GM23248 (cell line): ENCODE measurements at places on chromosomes 4 and X. TPM values are rescaled to one million over a fixed set of nuclear protein-coding genes. Genes with fewer than 3 reads are reported as not detected.

GRCh38 chr4:182219411-182220056 is 23.7 kb upstream of the TENM3 start:
- no peaks in the 10 kb centered on the region for H3K4me1 ChIP-seq
- no peak for DNase-seq
- H3K4me3 ChIP-seq, result no peak overlapping the region
- no peaks in the 10 kb centered on the region for H3K27me3 ChIP-seq
- H3K27ac ChIP-seq, result no peak overlapping the region

DNA sequence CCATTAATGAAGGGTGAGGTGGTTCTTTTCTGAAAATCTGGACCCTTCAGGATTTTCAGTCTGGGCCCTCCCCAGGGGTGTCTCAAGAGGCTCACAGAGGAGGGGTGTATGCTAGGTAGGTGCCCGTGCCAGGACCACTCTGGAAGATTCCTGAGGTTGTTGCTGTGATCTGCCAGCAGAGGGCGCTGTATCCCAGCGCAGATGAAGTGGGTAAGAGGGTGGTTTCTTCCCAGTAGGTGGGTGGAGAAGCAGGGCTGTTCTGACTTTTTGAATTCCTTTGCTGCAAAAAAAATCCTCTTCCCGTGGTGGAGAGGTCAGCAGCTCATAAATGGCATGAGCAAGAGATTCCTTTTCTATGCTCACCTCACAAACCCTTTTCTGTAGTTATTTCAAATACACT is 51.1 kb downstream of the SCML1 start:
- no peaks in the 10 kb centered on the region for H3K36me3 ChIP-seq
- no peak overlapping the region for H3K4me3 ChIP-seq
- no peak overlapping the region for H3K27ac ChIP-seq
- no peaks in the 10 kb centered on the region for H3K27me3 ChIP-seq
- no peaks in the 10 kb centered on the region for H3K4me1 ChIP-seq

- H3K36me3 ChIP-seq, result peaks cover 11% of the 10 kb centered on the region
- H3K27me3 ChIP-seq, result no peaks in the 10 kb centered on the region
- H3K4me3 ChIP-seq, result no peak overlapping the region
Observed at GRCh38 chr4:16158504-16158852, 67.8 kb downstream of the TAPT1 start.

Gene TEX13D
- not detected in 2 replicates for total RNA-seq

Gene AREG
- 0.97 TPM in 1 of 2 replicates, not detected in the other for total RNA-seq

- peak overlapping the region; percentile 99 for H3K27ac ChIP-seq
- H3K4me3 ChIP-seq, result no peak overlapping the region; the same call in 1 of the 2 replicates
- no peaks in the 10 kb centered on the region for H3K27me3 ChIP-seq
Observed at GRCh38 chrX:24153796-24154189, 4.3 kb downstream of the ZFX start.

Gene SMIM10L2A
- not detected in 2 replicates for total RNA-seq

Gene CPLX1
- total RNA-seq, result not detected in 2 replicates

Gene HDAC8
- 19.2 and 20.0 TPM in 2 replicates for total RNA-seq

DNA sequence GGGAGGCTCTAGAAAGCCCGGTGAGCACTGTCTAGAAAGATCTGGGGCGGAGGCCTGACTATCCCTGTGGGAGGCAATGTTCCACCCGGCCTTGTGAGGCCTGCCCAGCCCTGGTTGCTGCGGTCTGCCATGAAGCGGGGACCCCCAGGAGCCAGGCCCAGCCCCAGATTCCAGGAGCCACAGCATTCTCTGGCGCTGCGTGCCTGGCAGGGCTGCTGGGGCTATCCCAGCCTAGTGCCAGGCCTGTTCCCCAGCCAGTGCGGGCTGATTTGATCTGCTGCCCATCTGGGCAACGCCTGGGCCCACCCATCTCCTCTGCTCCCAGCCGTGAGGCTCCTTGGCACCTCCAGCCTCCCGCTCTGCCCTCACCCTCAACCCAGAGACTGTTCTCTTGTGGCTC is 19.6 kb downstream of the ATP2B3 start:
- H3K27me3 ChIP-seq, result no peaks in the 10 kb centered on the region
- DNase-seq, result no peak

DNA sequence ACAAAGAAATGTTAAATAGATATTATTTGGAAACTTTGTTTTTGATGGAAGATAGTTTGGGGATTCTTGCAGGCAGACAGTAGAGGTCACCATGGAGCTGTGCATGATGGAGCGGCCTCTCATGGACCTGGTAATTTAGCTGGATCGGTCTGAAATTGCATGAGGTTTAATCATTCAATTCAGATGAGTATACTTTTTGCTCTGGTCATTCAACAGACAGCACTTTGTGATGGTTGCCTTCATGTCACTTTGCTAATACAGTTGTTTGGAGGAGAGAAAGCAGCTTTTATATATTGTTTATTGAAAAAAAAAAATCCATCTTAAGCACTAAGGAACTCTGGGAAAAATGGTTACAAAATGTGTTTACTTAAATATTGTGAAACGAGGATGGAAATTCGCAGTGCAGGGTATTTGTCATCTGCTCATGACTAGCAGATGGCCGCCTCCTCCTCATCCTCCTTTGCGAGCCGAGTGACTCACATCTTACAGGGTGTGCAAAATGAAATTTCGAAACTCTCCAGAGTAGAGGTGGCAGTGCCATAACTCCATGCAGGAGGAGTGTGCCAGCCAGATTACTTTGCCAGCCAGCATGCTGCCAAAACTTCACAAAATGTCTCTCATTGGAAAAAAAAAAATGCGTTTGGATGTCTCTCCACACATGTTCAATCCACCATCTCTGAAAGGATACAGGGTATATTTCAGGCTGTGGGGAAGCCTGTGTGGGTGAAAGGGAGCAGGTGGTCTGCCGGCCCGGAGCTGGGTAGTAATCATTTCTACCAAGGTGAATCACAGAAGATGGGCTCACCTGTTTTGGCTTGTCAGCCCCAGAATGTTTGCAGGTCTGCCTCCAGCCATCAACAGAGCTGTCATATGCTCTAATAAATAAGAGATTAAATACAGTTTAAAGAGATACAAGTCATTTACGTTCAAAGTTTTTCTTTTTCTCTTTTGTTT is 314.9 kb upstream of the DIPK2B start:
- peak overlapping the region; percentile 83 for H3K27ac ChIP-seq
- DNase-seq, result peak; percentile 94
- H3K4me3 ChIP-seq, result no peak overlapping the region
- H3K36me3 ChIP-seq, result no peaks in the 10 kb centered on the region
- H3K4me1 ChIP-seq, result peaks cover 44% of the 10 kb centered on the region
- H3K27me3 ChIP-seq, result no peaks in the 10 kb centered on the region

DNA sequence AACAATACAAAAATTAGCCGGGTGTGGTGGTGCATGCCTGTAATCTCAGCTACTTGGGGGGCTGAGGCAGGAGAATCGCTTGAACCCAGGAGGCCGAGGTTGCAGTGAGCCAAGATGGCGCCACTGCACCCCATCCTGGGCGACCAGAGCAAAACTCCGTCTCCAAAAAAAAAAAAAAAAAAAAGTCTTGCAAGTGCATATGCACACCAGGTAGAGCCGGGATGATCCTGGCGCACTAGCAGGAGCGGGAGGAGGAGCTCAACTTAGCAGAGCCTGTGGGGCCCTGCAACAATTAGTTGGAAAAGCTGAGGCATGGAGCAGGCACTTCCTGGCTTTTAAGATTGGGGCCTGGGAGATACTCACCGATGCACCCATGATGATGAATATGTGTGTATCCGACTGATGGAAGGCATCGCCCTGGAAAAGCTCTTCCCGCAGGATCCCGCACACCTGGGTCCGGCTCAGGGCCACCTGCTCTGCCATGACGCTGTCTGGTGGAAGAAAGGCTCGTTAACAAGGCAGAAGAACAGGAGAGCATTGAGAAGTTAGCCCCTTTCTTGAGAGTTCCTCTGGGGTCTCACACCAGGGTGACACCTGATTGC is 872 bp downstream of the G6PD start:
- H3K4me3 ChIP-seq, result peak overlapping the region; percentile 98
- H3K27me3 ChIP-seq, result no peaks in the 10 kb centered on the region
- peaks cover 22% of the 10 kb centered on the region for H3K4me1 ChIP-seq
- DNase-seq, result no peak

- H3K36me3 ChIP-seq, result no peaks in the 10 kb centered on the region
- H3K4me1 ChIP-seq, result no peaks in the 10 kb centered on the region
- H3K4me3 ChIP-seq, result no peak overlapping the region
Observed at GRCh38 chr4:15938182-15938581, 358 bp downstream of the FGFBP1 start.

Gene HSD17B13
- total RNA-seq, result not detected in 2 replicates

DNA sequence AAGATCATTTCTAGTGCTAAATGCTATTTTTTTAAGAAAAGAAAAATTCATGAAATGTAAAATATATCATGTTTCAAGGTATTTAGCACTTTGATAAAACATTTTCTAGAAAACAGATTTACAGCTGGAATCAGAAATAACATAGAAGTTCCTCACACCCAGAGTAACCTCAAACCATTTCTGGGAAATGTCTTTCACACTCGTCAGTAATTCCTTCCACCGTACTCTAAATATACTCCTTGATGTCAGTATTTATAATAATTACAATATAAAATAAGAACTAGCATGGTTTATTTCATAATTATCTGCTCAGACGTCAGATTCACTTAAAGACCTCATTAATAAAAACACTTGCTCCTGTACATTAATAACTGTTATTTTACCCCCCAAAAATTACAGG is 103.9 kb downstream of the ADGRA3 start:
- no peak overlapping the region for H3K27ac ChIP-seq
- DNase-seq, result no peak
- H3K4me3 ChIP-seq, result no peak overlapping the region
- H3K4me1 ChIP-seq, result no peaks in the 10 kb centered on the region
- H3K27me3 ChIP-seq, result no peaks in the 10 kb centered on the region
- H3K36me3 ChIP-seq, result no peaks in the 10 kb centered on the region

GRCh38 chr4:173121076-173121561 is 47.5 kb upstream of the GALNT7 start:
- DNase-seq, result peak; percentile 20
- H3K27ac ChIP-seq, result no peak overlapping the region
- no peaks in the 10 kb centered on the region; the same call in 1 of the 2 replicates for H3K27me3 ChIP-seq
- peaks cover 7% of the 10 kb centered on the region; the same call in 1 of the 2 replicates for H3K4me1 ChIP-seq

DNA sequence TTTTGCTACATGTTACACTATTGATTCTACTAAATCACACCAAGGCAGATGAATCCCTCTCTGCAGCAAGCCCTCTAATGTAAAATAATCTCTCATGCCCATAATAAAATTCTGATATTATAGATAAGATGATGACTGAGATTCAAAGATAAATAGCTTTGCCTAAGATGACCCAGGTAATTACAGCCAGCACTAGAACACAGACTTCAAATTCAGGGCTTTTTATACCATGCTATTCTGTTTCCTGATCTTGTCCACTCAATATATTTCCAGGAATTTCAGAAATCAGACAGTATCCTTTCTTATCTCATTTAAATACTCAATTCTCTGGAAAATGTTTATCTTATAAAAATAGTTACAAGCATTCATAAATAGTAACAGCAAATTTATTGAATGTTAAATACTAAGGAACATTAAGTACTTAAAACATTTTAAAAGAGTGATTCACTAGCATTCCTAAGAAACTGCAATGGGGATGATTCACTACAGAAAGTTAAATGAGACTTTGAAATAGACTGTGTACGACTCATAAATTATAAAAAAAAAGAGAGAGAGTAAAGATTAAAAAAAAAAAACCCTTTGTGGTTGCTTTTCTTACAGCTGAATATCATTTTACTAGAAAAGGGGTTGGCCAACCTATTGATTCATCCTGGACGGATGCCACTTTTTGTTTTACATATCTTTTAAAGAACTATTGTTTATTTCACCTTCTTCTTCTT is 45.8 kb upstream of the IL21 start:
- H3K36me3 ChIP-seq, result no peaks in the 10 kb centered on the region
- peaks cover 67% of the 10 kb centered on the region for H3K4me1 ChIP-seq
- H3K4me3 ChIP-seq, result peak overlapping the region; percentile 4; the same call in 1 of the 2 replicates
- H3K27me3 ChIP-seq, result no peaks in the 10 kb centered on the region
- DNase-seq, result peak; percentile 91
- peak overlapping the region; percentile 87 for H3K27ac ChIP-seq

Gene TXK
- total RNA-seq, result not detected in 2 replicates

DNA sequence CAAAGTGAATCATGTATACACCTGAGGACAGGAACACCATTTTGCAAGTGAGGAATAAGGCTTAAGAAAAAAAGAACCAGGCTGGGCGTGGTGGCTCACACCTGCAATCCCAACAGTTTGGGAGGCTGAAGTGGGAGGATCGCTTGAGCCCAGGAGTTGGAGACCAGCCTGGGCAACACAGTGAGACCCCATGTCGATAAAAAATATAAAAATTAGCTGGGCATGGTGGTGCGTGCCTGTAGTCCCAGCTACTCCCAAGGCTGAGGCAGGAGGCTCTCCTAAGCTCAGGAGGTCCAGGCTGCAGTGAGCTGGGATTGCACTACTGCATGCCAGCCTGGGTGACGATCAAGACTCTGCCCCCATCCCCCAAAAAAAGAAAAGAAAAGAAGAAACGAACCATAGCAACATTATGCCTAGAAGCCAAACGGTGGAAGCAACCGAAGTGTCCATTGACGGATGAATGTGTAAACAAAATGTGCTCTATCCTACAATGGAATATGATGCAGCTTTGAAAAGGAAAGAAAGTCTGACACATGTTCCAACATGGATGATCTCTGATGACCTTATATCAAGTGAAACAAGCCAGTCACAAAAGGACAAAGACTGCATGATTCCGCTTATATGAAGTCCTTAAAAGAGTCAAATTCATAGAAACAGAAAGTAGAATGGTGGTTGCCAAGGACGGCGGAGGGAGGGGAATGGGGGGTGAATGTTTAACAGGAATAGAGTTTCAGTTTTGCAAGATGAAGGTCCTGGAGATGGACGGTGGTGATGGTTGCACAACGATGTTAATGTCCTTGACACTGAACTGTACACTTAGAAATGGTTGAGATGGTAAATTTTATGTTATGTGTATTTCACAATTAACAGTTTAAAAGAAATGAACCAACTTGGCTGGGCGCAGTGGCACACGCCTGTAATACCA is 8.6 kb upstream of the KIAA0232 start:
- H3K36me3 ChIP-seq, result no peaks in the 10 kb centered on the region
- H3K4me3 ChIP-seq, result no peak overlapping the region
- H3K4me1 ChIP-seq, result peaks cover 6% of the 10 kb centered on the region; the same call in 1 of the 2 replicates
- DNase-seq, result no peak
- H3K27ac ChIP-seq, result no peak overlapping the region
- H3K27me3 ChIP-seq, result no peaks in the 10 kb centered on the region

- no peaks in the 10 kb centered on the region for H3K36me3 ChIP-seq
- H3K4me1 ChIP-seq, result 0 out of 2 replicates have a peak, but pooled peaks cover 4% of the 10 kb centered on the region
- H3K27me3 ChIP-seq, result no peaks in the 10 kb centered on the region
- peak; percentile 91 for DNase-seq
- peak overlapping the region; percentile 13; the same call in 1 of the 2 replicates for H3K4me3 ChIP-seq
Observed at GRCh38 chrX:44675362-44676024, 132.8 kb upstream of the FUNDC1 start.

- no peaks in the 10 kb centered on the region for H3K27me3 ChIP-seq
- H3K36me3 ChIP-seq, result peaks cover 25% of the 10 kb centered on the region
- H3K27ac ChIP-seq, result no peak overlapping the region
- H3K4me3 ChIP-seq, result no peak overlapping the region
- H3K4me1 ChIP-seq, result no peaks in the 10 kb centered on the region
Observed at GRCh38 chr4:39235021-39235420, 52.7 kb downstream of the WDR19 start.

Gene RTL9
- total RNA-seq, result 0.13 and 0.97 TPM in 2 replicates

- no peak overlapping the region for H3K4me3 ChIP-seq
- no peaks in the 10 kb centered on the region for H3K27me3 ChIP-seq
- 0 out of 2 replicates have a peak, but pooled peaks cover 5% of the 10 kb centered on the region for H3K36me3 ChIP-seq
- H3K4me1 ChIP-seq, result no peaks in the 10 kb centered on the region
- no peak overlapping the region for H3K27ac ChIP-seq
- DNase-seq, result no peak
Observed at GRCh38 chr4:185371702-185372101, 24.0 kb downstream of the LRP2BP start.
